ENCODE measurements at places on chromosomes 5 and 9.
A peak's percentile ranks its signal among the peaks of the same experiment; 100 is the strongest.

DNA sequence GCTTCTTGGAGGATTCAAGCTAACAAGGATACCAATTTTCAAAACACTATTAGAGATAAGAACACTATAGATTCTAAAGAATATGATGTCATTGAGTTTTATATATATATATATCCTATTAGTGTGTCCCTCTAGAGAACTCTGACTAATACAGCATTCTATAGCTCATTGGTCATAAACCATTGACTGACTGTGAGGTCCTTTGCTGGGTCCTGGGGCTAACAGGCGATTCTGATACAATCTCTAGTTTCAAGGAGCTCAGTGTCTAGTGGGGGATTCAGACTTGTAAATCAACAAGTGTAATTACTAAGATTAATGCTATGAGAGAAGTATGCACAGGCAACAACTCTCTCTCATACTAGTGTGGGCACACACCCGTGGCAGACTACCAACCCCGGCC, 234.5 kb downstream of the DENND1A start:
- no peak for DNase-seq

DNA sequence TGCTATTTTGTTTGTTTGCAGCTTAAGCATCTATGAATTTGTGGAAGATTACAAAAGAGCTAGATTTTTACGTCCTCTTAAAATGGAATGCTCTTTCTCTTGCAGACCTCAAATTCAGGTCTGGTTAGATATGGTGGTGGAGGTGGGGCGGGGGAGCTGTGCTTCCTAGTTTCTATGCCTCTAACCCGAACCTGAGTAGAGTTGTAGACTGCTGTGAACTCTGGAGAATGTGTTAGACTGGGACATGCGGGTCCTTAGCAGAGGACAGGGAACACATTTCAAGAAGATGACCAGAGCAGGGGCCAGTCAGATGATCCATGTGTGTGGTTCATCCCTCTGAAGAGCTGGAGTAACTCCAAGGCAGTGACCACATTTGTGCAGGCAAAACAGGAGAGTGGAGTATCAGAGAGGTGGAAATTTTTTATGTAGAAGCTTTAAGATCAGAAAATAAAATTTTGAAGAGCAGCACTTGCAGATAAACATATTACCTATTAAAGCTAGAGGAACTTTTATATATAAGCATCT, 154.9 kb downstream of the FAM174A start:
- no peak for DNase-seq

DNA sequence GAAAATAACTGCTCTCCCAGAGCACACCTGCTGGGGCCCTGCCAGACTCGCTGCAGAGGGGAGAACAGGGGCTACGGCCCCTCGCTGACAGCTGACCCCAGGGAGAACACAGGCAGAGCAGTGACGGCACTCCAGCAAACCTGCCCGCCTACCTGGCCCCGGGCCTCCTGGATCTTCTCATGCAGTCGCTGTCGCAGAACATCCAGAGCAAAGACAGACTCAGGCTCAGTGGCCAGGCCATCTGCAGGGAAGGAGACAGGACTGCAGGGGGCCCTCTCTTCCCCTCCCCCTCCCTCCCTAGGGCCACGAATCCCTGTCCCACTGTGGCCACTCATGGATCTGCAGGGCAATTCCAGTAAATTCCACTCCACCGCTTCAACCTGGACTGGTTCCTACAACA, 2.4 kb downstream of the SURF6 start:
- no peak for DNase-seq

DNA sequence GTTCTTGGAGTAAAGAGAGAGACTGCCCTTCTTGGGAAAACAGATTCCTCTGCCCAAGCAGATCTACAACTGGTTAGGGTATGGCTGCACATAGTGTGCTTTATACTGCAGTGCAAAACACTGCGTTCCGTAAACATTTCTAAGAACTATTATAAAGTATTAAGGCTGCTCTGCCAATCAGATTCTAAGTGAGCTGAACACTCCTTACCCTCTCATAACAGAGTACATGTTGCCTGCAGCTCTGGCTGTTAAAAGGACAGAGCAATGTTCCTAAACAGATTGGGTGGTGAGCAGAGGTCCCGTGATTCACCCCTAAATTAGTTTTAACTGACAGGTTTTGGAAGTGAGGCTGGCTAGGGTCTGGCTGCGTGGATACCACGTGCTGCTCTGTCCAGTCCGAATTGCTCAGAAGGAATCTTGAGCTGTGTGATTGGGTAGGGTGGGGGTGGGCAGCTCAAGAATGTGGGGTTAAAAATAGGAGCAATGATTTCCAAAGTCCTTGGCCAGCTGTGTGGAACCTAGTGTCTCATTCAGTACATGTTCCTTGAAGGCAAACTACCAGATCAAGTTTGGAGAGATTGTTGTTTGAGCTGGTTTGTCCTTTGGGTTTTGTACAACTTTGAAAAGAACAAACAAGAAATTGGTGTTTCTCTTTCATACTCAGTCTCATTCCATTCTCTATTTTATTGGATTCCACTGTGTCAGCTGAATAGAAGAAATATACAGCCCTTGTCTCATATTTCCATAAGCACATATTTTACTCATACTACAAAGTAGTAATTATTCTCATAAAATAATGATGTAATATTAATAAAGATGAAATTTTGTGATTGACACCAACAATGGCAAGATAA, 497.6 kb upstream of the CD180 start:
- DNase-seq, result peak; percentile 3

DNA sequence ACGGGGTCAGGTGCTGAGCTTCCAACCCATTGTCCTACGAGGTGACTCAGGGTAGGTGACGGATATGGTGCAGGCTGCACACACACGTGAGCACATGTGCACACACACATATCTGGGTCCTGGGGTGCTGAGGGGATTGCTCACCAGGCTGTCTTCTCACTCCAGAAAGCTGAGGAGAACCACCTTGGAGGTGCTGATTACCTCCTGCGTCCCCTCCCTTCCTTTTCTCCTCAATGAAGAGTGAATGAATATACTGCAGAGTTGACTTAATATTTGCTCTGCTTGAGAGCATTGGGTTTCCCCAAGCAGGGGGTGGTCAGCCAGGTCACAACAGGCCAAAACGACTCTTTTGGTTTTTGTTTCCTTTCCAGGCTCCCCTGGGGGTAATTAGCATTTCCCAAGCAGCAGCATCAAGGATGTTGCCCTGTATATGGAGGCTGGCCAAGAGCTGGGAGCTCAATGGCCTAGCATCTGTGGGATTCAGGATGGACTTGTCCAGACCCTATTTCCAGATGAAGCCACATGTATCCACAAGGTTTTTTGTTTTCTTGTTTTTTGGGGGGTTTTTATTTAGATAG, 49.7 kb downstream of the PDZD2 start:
- DNase-seq, result no peak

DNA sequence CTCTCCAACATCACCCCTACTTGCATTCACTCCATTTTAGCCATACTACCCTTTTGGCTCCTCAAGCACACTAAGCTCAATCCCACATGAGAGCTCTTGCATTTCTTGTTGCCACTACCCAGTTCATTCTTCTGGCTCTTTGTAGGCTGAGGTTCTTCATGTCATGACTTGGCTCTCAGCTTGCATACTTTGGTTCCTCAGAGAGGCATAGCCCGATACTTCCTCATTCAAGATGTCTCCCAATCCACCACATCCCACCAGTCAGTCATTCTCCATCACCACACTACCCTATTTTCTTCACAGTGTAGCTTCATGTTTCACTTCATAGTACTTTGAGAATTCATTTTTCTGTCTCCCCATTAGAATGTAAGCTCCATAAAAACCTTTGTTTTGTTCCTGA, 116.7 kb downstream of the NR6A1 start:
- DNase-seq, result no peak

DNA sequence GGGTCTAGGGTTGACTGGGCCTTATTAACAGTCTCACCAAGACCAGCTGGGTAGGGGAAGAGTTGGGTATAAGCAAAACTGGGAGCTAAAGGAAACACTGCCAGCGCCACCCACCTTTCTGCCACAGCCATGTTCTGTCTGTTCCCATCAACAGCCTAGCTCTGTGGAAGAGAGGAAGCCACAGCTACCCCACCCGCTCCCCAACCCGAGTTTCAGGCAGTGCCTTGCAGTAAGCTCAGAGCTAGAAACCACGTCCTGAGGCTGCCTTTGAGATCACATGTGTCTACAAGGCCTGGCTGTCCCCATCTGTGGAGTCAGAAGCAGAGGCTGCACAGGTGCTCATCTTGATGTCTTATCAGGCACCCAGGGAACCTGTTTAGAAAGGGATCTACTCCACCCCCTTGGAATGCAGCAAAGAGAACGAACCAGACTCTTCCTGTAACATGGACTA, 15.3 kb downstream of the HNRNPH1 start:
- no peak for DNase-seq

DNA sequence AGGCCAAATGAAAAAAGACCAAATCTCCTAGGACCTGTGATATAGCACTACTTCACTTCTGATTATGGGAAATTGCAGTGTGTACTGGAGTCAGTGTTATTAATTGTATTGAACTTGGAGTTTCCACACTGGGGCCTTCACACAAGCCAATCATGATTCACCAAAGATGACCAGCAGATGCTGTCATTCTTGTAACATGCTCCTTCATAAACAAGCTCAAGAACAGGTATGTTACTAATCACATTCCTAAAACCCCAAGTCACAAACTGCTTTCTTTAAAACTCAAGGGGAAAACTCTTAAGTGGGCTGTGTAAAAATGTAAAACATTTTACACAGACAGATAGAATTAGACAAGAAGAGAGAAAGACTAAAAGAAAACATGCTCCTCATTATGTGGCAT, 5.6 kb downstream of the KLHL3 start:
- no peak for DNase-seq

- no peak for DNase-seq
These were observed 37.3 kb downstream of the STK10 start for GRCh38 chr5:172150514-172151425.

DNA sequence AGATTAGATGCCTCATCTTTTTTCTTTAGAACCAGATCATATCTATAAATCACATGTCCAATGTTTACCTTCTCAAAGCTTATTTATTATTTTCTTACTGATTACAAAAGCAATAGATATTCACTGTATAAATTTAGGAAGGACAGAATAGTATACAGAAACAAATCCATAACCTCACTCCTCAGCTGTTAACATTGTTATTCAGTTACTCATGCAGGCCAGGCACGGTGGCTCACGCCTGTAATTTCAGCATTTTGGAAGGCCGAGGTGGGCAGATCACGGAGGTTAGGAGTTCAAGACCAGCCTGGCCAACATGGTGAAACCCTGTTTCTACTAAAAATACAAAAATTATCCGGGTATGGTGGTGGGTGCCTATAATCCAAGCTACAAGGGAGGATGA, 15.3 kb downstream of the STOM start:
- DNase-seq, result no peak

DNA sequence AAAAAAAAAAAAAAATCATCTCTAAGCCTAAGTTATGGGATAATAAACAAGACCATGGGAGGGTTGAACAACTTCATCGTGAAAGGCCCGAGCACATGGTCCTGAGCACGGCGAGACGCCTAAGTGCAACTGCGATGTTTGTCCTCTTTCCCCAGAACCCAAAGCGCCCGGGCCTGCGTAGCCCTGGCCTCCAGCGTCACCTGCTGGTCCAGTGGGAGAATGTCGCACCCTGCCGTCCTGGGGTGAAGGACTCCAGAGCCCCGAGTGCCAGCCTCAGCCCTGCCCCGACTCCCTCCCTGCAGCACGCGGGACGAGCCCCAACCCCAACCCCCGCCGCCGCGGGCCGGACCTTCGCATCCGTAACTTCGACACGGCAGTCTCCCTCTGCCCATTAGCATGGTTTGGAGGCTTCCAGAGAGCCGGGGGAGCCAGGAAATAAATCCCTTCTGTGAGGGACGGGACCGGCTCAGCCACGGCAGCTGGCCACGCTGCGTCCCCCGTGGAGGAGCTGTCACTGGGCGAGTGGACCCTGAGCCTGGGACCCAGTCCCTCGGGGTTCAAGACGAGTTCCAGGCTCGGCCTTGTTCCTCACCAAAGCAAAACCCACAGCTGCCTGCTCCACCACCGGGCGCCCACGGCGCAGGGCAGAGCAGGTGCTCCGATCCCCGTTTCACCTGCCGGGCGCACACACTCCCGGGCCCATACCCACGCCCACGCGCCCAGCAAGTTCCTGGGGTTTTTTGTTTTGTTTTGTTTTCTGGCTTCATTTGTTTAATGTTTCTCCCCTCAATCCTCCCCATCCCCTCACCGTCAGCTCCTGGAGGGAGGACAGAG, 132.5 kb upstream of the HAND1 start:
- DNase-seq, result peak; percentile 24

DNA sequence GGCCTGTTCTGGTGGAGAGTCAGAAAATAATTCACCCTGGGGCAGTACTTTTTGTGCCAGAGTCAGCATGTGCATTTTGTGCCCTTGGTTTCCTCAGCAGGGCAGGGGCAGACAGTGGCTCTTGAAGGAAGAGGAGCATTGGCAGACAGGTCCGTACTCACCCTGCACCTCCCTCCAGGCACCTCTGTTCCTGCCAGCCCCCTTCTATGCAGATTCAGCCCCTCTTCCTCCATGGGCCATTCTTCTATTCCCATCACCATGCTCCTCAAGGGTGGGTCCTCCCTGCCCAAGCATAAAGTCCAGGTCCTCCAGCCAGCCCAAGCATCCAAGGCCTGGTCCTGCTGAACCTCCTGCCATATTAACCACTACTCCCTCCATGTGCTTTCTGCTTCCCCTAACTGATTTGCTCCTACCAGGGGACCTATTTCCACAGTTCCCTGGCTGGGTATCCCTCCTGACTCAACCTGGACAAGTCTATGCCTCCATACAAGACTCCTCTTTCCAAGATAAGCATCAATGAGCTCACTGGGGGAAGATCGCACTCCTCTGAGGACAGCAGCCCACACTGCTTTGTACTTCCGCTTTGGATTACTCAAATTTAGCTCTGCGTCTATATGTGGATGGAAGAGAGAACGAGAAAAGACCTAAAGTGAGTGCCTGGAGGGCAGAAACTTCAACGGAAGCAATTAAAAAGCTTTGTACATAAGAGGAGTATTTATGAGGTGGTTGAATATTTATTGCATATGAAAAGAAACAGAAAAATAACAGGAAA, 9.3 kb upstream of the ACSL6 start:
- DNase-seq, result no peak

GRCh38 chr9:13033959-13034693, 245.4 kb downstream of the MPDZ start:
- peak; percentile 26 for DNase-seq

DNA sequence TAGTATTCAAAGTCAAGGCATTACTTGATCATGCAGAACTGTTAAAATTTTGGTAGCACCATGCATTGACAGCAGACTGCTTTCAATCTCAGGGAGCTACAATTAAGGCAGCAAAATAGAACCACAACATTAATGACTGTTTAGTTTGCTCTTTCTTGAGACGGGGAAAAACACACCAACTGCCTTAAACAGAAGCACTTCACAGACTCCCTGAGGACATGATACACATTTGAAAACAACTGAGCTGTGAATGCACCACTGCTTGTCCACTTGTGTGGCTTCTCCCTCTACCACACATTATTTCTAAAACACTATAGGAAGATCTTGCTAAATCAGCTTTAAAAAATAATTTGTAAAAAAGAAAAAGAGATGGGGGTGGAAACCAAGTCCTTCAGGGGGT, 79.6 kb upstream of the MAST4 start:
- no peak for DNase-seq

DNA sequence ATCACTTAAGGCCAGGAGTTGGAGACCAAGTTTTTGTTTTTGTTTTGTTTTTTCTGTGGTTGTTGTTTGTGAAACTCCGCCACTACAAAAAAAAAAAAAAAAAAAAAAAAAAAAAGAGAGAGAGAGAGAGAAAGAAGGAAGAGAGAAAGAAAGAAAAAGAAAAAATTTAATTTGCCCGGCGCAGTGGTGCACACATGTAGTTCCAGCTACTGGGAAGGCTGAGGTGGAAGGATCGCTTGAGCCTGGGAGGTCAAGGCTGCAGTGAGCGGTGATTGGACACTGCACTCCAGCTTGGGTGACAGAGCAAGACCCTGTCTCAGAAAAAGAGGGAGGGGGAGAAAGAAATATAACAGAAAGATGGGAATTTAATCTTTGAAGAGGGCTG, 902 bp downstream of the THG1L start:
- no peak for DNase-seq

Data from fibroblast of skin of left biceps (primary cell).